ENCODE measurements at places on chromosomes 4 and X.

DNA sequence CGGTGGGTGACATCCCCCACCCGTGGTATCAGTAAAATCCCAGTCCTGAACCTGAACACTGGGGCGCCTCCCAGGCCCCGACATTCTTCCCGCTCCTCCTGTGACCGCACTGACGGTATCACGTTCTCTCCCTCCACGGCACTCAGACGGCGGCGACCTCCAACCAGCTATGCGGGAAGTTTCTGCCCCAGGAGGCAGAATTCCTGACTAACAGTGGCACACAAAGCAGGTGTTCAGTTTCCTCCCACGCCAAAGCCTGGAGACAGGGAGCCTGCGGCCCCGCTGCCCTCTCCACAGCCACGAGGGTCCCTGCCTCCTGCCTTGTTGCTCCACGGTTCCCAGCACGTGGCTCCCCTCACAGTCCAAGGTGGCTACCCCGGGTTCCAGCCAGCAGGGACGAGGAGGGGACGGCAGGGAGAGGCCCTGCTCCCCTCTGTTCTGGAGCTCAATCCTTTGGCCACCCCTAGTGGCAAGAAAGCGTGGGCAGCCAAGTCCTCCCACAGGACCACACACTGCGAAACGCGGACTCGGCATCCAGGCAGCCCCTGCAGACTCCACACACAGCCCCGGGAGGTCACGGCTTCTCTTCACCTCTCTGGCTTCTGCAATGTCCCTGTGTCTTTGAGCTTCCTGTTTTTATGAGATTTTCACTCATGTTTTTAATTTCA lies 15.2 kb downstream of the CTBP1 start:
- DNase-seq = no peak

GRCh38 chr4:81648576-81649275 lies 177.0 kb upstream of the RASGEF1B start:
- DNase-seq = no peak

- DNase-seq = peak; percentile 18
These were observed 24.1 kb downstream of the ZCCHC12 start for GRCh38 chrX:118847676-118848075.

GRCh38 chr4:166501941-166502382 lies 628.9 kb downstream of the TLL1 start:
- DNase-seq = no peak

DNA sequence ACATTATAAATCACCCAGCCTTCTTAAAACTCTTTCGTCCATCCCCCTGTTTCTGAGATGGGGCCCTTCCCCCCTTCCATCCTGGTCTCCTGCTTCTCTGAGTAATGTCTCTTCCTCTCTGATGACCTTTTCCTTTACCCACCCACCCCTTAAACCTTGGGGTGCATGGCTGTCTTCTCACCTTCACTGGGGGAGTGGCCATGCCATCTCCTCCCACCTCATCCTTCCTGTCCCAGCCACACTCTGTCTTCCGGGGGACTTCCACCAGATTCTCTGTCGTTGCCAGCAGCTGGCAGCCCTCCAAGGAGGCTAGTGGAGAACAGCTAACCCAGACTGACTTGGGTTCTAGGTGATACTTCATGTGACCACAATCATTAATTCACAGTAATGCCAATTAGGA lies 83.2 kb upstream of the SCML1 start:
- no peak for DNase-seq

DNA sequence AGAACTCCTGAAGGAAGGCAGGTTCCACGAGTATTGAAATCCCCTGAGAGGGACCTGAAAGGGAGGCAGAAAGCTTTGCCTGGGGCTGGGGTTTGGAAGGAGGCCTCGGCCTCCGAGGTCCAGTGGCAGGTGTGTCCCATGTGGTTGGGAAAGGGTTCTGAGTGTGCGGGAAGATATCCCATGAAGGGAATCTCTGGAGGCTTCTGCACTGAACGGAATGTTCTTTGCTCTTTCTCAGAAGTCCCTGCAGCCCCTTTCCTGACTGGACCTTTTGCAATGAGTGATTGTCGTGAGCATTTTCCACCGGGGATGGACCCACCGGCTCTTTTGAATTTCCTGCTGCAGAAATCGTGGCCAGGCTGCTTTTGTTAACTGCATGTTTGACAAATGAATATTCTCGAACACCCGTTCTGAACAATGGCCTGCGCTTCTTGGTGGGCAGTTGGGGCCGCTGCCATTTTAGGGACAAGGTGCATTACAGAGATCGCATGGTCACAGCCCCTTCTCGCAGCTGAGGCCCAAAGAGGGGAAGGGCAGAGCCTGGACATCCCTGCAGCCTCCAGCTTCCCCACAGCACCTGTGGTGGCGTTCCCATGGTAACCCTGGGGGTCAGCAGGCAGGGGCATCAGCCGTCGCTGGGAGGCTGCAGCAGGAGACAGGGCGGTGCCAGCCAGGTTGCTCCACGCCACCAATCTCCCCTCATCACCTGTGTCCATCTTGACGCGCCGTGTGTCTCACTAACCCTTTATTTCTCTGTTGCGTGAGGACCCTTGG lies 18.3 kb upstream of the HTRA3 start:
- no peak for DNase-seq

DNA sequence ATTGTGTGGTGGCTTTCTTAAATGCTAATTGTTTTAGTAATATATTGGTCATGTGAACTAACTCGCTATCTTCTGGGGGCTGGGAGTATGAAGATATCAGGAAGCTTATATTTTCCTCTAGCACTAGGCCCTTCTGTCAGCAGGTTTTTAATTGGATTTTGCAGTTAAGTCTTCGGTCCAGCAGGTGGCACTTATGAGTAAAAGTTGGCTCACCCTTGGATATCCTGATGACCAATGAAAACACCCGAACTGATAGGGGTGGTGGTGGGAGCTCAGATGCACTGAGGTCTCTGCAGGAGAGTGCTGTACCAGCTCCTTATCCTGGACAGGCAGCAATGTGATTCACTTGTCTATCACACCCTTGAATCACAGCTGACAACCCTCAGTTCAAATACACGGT lies 1365.8 kb upstream of the DIAPH2 start:
- no peak for DNase-seq

DNA sequence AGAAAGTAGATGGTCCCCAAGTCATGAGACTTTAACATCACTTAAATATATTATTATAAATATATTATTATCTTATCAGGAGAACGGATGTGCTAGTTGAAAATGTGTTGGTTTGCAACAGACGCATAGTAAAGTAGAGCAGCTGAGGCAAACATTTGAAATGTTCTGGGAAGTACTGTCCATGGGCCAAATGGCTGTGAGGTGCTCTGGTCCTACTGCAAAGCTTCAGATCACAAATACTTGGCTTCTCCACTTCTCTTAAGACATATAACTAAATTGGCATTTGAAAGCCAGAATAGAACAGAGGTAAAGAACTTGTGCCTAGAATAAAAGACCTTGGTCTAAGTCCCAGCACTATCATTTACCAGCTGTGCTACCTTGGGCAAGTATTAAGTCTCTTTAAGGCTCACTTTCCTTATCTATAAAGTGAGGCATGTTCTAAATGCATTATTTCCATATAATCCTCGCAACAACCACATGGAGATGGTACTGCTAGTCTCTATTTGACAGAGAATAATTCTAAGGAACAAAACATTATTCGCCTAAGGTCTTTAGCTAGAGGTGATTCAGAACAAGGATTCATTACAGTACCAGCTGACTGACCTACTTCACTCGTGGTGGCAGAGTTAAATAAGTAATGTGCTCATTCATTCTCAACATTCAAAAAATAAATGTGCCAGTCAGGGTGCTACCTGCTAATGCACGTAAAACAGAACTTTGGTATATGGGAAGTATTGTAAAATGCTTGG lies 297.1 kb downstream of the PPP3CA start:
- DNase-seq = no peak

- no peak for DNase-seq
These were observed 27.8 kb downstream of the TCEAL1 start for GRCh38 chrX:103656617-103657016.

- DNase-seq = no peak
These were observed 24.4 kb downstream of the FRAS1 start for GRCh38 chr4:78081541-78081940.

- DNase-seq = peak; percentile 92
These were observed 435 bp upstream of the MXD4 start for GRCh38 chr4:2262145-2262943.
